Vagina (tissue), 2 donors: ENCODE measurements at places on chromosomes 5 and 9. TPM values are rescaled to one million over a fixed set of nuclear protein-coding genes. Genes with fewer than 3 reads are reported as not detected.

The MRPL22 gene
- 24.8 TPM for total RNA-seq

The ENTREP1 gene
- total RNA-seq = 12.5 TPM

DNA sequence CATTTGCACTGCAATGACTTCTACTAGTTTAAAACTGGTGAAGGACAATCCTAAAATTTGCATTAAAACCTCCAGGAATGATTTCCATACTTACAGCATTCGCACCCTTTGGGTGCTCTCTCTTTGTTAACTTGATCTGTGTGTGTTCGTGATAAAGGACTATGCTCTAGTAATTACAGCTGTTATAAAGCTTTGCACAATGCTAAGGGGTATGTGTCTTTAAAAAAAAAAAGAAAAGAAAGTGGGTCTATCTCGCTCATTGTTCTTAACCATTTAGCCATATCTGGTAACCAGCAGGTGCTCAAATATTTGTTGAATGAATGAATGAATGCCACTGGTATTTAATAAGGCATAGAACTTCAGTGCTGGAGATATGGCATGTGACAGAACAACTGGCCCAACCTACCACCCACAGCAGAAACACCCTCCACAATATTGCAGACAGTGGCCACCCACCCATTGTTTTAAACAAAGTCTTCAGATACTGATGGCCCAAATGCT lies 8.7 kb downstream of the TRIM36 start:
- no peaks in the 10 kb centered on the region for H3K36me3 ChIP-seq
- no peaks in the 10 kb centered on the region for H3K27me3 ChIP-seq
- no peaks in the 10 kb centered on the region for H3K4me1 ChIP-seq
- no peak overlapping the region for H3K4me3 ChIP-seq

GRCh38 chr9:117231012-117231411 lies 183.8 kb downstream of the ASTN2 start:
- no peaks in the 10 kb centered on the region for H3K4me1 ChIP-seq
- H3K4me3 ChIP-seq = no peak overlapping the region
- H3K27me3 ChIP-seq = no peaks in the 10 kb centered on the region

DNA sequence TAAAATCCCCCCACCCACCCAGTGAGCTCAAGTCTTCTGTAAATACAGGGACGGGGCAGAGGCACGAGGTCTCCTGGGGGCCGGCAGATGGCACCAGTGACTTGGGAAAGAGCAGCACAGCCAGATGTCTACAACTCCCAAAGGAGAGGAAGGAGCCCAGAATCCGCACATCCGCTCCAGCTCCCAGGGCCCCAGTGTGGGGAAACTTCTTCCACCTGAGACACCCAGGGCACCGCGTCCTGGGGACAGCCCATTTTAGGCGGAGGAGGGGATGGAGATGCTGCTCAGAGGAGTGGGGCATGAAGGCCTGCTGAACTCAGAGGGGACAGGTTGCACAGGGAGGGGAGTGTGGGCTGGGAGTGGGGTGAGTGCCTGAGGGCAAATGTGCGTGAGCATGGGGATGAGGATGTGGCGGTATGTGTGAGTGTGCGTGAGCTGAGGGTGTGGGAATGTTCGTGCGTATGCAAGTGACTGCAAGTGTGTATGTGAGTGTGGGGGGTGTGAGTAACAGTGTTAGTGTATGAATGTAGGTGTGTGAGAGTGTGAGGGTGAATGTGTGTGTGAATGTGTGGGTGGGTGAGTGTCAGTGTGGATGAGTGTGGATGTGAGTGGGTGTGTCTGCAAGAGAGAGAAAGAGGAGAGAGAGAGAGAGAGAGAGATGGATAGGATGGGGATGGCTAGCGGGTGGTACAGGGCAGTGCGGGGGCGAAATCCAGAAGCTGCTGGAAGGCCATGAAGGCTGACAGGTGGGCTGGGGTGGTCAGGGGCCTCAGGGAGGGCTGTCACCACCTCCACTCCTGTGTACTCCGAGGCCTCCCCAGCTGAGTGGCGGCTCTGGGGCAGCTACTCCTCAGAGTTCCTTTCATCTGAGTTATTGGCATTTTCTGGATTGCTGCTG lies 63.5 kb downstream of the DUSP1 start:
- H3K27me3 ChIP-seq = no peaks in the 10 kb centered on the region
- no peak overlapping the region for H3K4me3 ChIP-seq
- no peaks in the 10 kb centered on the region for H3K4me1 ChIP-seq
- DNase-seq = no peak

DNA sequence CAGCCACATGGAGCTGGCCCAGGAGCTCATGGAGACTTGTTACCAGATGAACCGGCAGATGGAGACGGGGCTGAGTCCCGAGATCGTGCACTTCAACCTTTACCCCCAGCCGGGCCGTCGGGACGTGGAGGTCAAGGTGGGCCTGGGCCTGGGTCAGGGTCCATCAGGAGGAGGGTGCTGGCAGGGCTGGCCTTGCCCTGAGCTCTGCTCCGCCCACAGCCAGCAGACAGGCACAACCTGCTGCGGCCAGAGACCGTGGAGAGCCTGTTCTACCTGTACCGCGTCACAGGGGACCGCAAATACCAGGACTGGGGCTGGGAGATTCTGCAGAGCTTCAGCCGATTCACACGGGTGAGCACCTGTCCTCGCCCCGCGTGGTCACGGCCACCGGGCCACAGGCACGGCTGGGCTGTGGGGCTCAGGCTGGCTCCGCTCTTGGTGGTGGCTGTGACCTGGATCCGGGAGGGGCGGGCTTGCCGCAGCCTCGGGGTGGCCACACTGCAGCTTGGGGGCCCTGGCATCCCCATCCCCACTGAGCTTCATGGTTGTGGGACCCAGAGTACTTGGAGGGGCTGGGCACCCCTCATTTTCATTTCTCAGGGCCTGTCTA lies 7.1 kb downstream of the DPP7 start:
- no peaks in the 10 kb centered on the region for H3K27me3 ChIP-seq
- no peaks in the 10 kb centered on the region for H3K4me1 ChIP-seq
- H3K27ac ChIP-seq = no peak overlapping the region
- H3K36me3 ChIP-seq = peaks cover 81% of the 10 kb centered on the region
- no peak for DNase-seq

DNA sequence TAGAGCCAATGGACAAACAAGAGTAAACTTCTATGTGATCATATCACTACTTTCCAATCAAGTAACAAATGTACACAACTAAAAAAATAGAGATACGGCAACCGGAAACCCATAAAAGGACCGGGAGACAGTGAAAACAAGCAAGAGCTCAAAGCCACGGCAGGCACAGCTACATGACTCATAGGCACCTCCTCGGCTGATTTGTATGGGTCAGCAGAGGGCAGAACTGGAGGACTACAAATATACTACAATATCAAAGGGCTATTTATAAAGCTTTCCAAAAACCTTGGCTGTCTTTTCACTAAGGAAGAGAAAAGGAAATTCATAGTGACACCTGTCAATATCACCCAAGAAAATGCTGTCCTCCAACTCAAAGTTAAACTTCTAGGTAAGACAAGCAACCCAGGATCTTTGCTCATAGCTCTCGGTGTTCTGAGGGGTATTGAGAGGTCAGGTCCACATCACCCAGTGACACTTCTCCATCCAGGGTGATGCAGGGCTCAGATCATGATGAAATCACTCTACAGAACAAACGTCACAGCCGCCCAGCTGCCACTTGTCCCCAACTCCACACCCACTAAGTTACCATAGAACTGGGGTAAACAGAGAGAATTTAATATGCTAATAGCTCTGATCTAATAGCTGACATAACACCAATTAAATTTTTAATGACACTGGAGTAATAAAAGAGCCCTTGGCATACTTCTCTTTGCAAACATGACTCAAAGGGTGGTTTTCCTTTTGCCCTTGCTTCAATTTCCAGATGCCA lies 41.3 kb downstream of the PFDN1 start:
- H3K27me3 ChIP-seq = no peaks in the 10 kb centered on the region
- H3K4me1 ChIP-seq = peaks cover 21% of the 10 kb centered on the region
- peak overlapping the region; percentile 57 for H3K27ac ChIP-seq
- H3K36me3 ChIP-seq = no peaks in the 10 kb centered on the region
- no peak for DNase-seq

- no peaks in the 10 kb centered on the region for H3K36me3 ChIP-seq
- H3K4me1 ChIP-seq = no peaks in the 10 kb centered on the region
- no peaks in the 10 kb centered on the region for H3K27me3 ChIP-seq
These were observed 359.0 kb upstream of the RORB start for GRCh38 chr9:74138182-74138581.

DNA sequence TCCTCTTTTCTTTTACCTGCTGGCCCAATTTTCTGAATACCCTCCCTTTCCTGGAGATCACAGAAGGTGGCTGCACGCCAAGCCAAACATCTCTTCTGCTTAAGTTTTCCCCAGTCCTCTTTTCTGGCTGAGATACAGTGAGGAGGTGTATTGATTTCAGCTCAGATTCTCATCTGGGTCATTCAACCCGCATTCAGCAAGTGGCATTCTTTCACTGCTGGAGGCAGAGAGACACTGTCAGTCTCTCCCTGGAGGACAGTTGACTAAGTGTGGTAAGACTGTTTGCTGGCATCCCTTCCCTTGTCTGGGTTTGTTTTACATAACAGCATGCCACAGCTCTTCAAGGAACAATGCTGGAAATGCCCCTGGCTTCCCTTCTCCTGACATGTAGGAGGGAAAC lies 60.5 kb downstream of the GABRG2 start:
- no peak for DNase-seq
- no peaks in the 10 kb centered on the region for H3K36me3 ChIP-seq
- no peak overlapping the region for H3K4me3 ChIP-seq
- H3K27ac ChIP-seq = no peak overlapping the region

- DNase-seq = no peak
- H3K27me3 ChIP-seq = no peaks in the 10 kb centered on the region
- no peak overlapping the region for H3K4me3 ChIP-seq
- H3K4me1 ChIP-seq = no peaks in the 10 kb centered on the region
These were observed 193.6 kb downstream of the SREK1 start for GRCh38 chr5:66337626-66338226.

DNA sequence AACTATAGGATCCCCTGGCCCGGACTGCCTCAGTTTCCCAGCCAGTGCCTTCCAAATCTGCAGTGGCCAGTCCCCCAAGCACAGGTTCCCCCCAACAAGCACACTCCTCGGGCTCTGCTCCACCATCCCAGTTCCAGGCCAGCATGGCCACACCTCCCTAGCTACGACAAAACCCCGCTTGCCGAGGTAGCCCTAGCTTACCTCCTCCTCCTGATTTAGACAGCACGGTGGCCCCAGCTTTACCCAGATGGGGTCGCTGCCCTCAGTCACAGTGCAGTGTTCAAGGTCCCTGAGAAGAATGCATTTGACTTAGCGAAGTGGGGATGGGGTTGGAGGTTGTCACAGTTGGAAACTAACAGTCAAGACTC lies 40.8 kb upstream of the GARNL3 start:
- peaks cover 19% of the 10 kb centered on the region for H3K4me1 ChIP-seq
- no peak for DNase-seq
- peak overlapping the region; percentile 78 for H3K27ac ChIP-seq
- peak overlapping the region; percentile 78 for H3K4me3 ChIP-seq
- no peaks in the 10 kb centered on the region for H3K27me3 ChIP-seq

DNA sequence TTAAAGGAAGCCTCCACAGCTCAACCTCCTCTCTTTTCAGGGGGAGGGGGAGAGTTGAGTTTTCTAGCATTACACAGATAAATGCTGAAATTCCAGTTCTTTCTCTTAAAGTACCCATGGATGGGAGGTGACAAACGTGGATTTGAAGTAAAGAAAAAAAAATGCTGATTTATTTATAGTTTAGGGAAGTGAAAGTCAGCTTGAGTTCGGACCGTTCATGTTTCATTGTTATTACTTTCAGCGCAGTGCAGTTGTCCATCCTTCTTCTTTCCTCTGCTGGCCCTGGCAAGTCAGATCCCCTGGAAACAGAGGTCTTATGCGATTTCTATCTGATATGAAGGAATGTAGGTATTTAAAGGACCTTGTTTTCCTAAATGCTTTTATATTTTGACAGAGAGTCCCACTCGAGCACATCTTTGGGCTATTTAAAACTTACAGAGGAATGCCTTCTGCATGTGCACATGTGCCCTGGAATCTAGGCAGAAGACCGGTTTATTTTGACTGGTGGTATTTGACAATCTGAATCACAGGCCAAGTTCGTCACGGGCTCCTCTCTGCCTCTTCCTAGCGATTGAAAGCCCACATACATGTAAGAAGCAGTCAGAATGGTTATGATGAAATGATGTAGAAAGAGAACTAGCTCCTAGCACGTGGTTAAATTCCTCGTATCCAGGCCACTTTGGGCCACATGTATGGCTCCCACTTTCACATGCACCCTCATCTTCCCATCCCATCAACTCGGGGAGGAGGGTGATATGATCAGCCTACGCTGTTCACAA lies 385.2 kb upstream of the KLF4 start:
- no peak overlapping the region for H3K27ac ChIP-seq
- no peaks in the 10 kb centered on the region for H3K27me3 ChIP-seq
- H3K4me3 ChIP-seq = no peak overlapping the region
- H3K4me1 ChIP-seq = no peaks in the 10 kb centered on the region
- no peak for DNase-seq

- no peak for DNase-seq
- no peaks in the 10 kb centered on the region for H3K27me3 ChIP-seq
- H3K4me3 ChIP-seq = no peak overlapping the region
- no peak overlapping the region for H3K27ac ChIP-seq
- peaks cover 43% of the 10 kb centered on the region for H3K4me1 ChIP-seq
These were observed 95.3 kb upstream of the PITX1 start for GRCh38 chr5:135129307-135129706.

DNA sequence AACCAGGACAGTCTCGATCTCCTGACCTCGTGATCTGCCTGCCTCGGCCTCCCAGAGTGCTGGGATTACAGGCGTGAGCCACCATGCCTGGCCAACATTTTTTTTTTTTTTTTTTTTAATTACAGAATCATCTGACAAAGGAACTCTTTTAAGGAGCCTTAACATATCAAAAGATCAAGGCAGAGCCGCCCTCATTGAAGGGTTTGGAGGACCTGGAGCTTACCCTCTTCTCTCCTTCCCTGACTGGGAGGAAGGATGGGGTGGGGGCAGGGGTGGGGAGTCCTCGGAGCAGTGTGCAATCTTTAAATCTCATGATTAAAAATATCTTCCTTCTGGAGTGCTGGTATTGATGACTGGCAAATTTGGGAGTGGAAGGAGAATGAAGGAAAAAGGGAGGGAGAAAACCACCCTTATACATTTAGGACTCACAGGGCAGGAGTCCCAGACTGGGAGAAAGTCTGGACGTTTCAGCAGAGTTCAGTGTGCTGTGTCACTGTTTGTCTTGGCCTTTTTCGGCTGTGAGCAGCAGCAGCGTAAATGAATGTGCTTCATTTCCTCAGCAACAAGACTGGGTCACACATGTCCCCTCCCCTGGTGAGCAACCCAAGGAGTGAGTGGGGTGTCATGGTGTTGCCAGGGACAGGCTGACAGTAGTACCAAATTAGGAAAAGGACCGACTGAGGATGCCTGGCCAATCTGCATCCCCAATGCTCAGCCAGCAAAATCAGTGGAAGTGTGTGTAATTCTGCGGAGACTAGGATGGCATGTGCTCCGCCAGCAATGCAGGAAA lies 115.3 kb upstream of the BNC2 start:
- no peak overlapping the region for H3K4me3 ChIP-seq
- DNase-seq = no peak
- H3K27me3 ChIP-seq = no peaks in the 10 kb centered on the region
